Cardiac septum (tissue), 1 donor: ENCODE measurements at places on chromosomes 11 and 22. TPM values are rescaled to one million over a fixed set of nuclear protein-coding genes. Genes with fewer than 3 reads are reported as not detected.
A peak's percentile ranks its signal among the peaks of the same experiment; 100 is the strongest.

RAPSN gene
- total RNA-seq = 3.7 TPM

FAM83F gene
- total RNA-seq = 2.3 TPM

OR8K5 gene
- total RNA-seq = not detected

USP28 gene
- total RNA-seq = 139 TPM

TMEM151A gene
- total RNA-seq = 0.24 TPM

SLC22A12 gene
- total RNA-seq = not detected

RBX1 gene
- 59.3 TPM for total RNA-seq

PLA2G3 gene
- total RNA-seq = not detected

SIAE gene
- total RNA-seq = 42.5 TPM

SYCE3 gene
- total RNA-seq = not detected

SLC1A2 gene
- total RNA-seq = 8.8 TPM

DNA sequence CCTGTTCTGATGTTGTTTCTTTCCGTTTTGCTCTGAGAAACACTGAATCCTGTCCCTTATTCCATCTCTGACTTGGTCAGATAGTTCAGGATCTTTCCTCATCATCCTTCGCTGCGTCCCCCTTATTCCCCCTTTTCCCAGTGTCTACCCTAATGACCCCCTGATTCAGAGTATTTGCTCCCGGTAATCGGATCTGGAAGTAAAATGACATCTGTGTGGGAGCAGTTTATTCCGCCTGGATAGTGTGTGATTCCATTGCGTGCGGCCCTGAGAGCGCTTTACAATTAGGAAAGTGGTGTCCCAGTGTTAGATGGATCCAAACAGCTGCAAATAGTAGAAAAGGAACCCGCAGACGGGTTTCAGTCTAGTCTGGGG lies 606 bp downstream of the DRG1 start:
- DNase-seq = no peak

GRCh38 chr11:16612566-16613261 lies 125.7 kb upstream of the C11orf58 start:
- DNase-seq = no peak

DNA sequence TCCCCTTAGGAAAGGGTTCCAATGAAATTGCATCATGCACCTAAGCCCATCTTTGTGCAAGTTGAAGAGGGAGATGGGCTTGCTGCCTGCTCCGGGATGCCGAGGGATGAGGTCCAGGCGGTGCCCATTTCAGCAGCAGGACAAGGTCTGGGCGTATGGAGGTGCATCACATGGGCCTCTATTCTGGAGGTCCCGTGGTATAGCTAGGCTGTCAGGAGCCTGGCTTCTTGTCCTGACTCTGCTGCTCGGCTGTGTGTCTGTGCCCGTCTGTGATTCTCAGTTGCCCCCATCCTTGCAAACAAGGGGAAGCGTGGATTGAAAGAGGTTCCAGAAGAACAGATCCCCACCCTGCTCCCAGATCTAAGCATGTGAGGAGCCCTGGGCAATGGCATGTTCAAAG lies 130.0 kb downstream of the OSBP2 start:
- no peak for DNase-seq

DNA sequence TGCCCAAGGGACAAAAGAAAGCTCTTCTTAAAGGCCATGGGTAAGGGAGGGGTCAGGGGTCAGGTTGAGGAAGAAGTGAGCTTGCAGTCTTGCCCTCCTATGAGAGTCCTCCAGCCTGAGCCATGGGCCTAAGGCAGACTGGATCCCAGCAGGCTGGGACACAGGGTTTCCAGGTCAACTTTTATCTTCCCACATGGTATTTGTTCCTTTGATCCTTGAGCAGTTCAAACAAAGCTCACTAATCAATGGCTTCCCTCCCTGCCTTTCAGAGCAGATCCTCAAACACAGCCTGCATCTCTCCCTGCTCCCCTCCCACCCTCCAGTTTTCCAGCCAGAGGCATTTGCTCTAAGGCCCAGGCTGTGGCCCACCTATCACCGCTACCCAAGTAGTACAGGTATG lies 589.3 kb downstream of the INSC start:
- DNase-seq = no peak

- DNase-seq = peak; percentile 85
These were observed 40.3 kb downstream of the ARHGAP42 start for GRCh38 chr11:100727410-100727809.

GRCh38 chr11:95095858-95096587 lies 6.4 kb downstream of the ENDOD1 start:
- no peak for DNase-seq

GRCh38 chr11:117478926-117479325 lies 151.3 kb downstream of the CEP164 start:
- no peak for DNase-seq

GRCh38 chr11:133228471-133229329 lies 303.6 kb downstream of the OPCML start:
- DNase-seq = no peak

DNA sequence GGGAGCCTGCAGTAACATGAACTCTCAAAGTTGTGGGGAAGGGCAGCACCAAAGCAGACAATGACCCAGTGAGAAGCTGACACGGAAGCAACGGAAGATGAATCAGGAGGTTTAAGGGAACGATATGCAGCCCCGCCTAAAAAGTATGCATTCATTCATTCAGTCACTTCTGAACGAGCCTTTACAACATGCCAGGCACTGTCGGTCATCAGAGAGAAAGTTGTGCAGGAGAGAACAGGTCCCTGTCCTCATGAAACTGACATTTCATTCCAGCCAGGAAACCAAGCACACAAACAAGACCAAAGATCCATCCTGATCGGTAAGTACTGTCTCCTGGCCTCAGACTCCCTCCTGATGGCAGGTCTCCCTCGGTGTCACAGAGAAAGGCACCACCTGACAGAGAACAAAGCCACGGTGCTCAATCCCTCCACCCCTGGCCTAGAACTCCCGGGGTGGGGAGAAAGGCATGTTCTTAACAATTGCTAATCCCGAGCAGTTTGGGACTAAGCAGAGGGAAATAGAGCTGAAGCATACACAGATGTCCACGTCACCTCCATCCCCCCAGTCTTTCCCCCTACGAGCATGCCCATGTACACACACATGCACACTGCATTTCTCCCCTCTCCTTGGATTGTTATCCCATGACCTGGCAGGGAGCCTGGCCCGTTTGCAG lies 49.3 kb downstream of the LRFN4 start:
- DNase-seq = no peak

DNA sequence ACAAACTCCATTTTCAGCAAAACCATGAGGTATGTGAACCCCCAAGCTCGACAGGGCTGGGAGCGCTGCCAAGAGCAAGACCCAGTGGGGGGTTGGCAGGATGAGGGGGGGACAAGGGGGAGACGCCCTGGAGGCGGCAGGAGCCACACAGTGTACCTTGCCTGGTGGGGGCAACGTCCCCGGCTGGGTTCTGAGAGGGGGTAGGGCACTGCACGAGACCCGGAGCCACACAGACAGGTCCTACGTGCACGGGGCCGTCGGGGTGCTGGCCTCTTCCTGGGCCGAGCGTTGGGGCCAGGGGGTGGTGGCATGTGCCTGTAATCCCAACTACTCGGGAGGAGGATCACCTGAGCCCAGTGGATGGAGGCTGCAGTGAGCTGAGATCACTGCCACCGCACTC lies 28.8 kb downstream of the TBX1 start:
- DNase-seq = no peak

GRCh38 chr22:26477341-26477731 lies 6.2 kb downstream of the HPS4 start:
- no peak for DNase-seq

DNA sequence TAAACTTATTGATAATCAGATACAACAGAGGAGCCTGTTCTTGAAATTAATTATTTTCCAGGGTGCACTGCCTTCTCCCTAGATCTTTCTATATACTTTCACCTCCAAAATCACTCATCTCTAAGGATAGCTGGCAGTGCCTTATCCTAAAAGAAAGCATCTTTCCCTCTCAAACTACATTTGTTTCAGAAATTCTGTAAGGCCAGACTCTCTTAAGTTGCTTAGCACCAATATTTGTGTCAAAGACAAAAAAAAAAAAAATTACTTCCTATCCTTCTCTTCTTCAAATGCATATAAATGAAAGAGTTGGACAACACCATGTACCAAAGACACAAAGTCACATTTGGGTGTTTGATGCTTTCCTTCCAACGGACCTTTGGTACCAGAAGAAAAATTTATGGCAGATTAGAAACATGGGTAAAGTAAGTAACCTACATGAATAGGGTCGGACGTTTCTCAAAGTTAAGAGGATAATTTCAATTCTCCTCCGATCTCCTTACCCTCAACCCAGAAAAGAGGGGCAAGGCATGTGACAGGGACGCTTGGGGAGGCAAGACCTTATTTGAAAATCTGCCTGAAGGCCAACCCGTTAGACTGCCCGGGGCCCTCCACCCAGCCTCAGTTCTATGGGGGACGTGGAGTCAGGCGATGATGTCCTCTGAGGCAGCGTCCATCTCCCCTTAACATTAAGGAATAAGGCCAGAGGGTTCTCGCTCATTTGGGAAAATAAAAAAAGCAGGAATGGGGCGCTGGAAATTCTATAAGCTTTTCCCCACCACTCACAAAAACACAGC lies 66.3 kb downstream of the ETS1 start:
- DNase-seq = no peak

DNA sequence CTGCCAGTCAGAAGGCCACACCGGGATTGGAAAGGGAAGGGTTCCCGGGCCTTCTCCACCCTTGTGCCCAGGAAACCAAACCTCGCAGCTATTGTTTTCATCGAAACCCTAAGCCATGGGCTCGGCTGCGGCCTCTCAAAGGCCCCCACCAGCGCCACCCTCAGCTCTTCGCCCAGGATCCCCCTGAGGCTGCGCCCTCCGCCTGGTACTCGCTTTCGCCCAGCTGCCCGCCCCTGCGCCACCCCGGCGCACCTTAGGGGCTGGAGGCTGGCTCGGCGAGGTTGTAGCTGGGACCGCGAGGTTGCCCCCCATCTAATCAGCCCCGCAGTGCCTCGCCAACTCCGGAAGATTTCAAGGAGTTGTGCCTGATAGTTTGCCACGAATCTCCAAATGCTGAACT lies 49.0 kb downstream of the FZD4 start:
- no peak for DNase-seq

- DNase-seq = no peak
These were observed 14.6 kb downstream of the SCGB2A1 start for GRCh38 chr11:62223095-62223494.

DNA sequence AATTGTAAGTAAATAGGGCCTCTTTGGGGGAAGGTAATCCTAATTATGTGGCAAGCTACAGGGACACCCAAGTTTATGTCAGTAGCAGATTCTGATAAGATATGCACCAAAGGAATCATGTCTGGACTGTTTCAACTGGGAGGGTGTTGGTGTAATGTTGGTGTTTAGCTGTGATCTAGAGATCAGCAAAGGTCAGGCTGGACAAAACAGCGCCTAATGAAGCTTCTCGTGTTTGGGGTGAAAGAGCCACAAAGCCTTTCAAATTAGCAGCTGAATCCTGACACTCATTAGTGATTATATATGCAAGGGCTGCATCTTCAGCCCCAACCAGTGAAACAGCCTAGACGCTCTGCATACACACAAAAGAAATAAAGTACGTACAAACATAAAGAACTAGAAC lies 106.3 kb downstream of the MPPED2 start:
- DNase-seq = no peak

GRCh38 chr11:134074346-134074745 lies 5.5 kb downstream of the JAM3 start:
- DNase-seq = no peak

GRCh38 chr11:130738611-130739010 lies 177.7 kb downstream of the SNX19 start:
- no peak for DNase-seq

DNA sequence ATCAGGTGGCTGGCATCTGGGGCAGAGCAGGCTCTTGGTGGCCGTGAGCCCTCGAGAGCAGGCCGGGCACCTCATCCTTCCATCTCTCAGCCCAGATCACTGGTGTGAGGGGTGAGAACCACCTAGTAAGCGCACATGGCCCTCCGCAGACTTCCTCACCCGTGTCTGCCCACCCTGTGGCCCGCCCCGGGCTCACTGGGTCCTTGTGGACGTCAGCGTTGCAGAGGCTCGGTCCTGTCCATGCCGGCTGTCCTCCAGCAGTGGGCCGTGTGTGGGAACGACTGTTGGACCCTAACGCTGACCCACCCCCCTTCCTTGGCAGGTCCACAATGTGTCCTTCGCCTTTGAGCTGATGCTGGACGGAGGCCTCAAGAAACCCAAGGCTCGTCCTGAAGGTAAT lies 17.2 kb upstream of the PARVG start:
- no peak for DNase-seq

DNA sequence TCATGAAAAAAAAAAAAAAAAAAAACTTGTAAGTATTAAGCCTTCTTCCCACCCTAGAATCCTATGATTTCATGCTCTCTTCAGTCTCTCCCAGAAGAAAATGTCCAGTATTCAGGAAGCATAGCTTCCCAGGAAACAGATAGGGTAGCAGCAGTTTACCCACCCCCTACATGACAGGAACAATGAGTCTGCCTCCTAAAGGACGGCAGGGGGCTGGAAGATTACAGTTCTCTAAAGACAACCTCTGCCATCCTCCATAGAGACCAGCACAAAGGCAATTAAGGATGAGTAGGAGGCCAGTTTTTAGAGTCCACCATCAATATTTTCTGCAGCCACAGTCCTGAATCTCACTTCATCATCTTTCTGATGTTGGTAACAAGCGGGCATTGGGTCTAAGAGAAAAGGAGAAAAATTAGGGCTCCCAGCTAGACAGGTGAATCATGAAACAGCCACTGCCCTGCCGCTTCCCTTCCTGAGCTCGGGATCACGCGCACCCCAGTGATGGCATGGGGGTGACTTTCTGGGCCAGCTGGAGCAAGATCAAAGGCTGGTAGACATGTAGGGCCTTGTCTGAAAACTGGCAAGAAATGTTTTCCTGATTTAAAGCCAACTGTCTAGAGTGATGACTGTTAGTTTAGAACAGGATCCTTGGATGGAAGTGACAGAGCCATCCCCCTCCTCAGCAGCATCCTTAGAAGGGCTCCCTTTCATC lies 322.8 kb downstream of the LARGE1 start:
- no peak for DNase-seq

GRCh38 chr11:86230921-86231434 lies 13.6 kb upstream of the EED start:
- DNase-seq = no peak

DNA sequence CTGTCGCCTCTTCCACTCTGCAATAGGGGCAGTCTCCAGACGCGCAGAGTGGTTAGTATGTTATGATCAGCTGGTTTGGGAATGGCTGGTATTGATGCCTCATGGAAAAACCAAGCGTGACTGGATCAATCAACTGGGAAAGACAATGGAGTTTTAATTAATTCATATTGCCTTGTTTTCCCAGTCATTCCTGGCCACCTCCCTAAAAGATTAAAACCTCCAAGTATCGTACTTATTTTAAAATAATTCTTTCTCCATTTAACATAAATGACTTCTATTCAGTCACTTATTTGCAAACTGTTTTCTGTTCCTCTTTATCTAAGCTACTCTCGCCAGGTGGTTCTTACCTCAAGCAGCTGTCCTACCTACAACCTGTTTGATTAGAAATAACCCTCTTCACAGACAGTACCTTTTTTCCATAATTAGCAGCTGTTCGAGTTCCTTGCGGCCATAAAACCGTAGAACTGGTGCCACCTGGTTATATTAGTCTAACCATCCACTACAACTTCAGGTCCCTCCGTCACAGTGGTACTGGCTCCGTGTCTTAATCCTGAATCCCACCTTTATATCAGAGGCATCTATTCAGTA lies 898 bp downstream of the ZNF215 start:
- DNase-seq = no peak

- DNase-seq = peak; percentile 74
These were observed 469 bp upstream of the OSBP2 start for GRCh38 chr22:30694171-30694639.

- no peak for DNase-seq
These were observed 88.6 kb upstream of the LMO1 start for GRCh38 chr11:8352103-8352875.

- no peak for DNase-seq
These were observed 504.1 kb downstream of the NELL1 start for GRCh38 chr11:21173476-21173875.
